ENCODE measurements at places on chromosomes 2 and 18.

DNA sequence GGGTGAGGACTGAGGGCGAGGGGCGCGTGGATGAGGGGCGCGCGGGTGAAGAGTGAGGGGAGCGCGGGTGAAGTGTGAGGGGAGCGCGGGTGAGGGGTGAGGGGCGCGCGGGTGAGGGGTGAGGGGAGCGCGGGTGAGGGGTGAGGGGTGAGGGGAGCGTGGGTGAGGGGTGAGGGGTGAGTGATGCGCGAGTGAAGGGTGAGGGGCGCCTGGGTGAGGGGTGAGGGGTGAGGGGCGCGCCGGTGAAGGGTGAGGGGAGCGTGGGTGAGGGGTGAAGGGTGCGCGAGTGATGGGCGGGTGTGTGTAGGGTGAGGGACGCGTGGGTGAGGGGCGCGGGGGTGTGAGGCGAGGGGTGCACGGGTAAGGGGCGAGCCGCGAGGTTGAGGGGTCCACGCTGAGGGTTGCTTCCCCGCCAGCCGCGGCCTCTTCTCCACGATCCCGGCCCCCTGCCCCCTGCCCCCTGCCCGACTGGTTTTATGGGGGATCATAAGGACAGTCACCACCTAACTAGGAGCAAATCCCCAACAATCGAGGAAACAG is 1.1 kb upstream of the SLC66A2 start:
- no peak for DNase-seq

- no peak for DNase-seq
Observed at GRCh38 chr2:155727187-155727895, 605.2 kb downstream of the NR4A2 start.

- peak; percentile 9 for DNase-seq
Observed at GRCh38 chr18:21853775-21854552, 113.4 kb downstream of the MIB1 start.

DNA sequence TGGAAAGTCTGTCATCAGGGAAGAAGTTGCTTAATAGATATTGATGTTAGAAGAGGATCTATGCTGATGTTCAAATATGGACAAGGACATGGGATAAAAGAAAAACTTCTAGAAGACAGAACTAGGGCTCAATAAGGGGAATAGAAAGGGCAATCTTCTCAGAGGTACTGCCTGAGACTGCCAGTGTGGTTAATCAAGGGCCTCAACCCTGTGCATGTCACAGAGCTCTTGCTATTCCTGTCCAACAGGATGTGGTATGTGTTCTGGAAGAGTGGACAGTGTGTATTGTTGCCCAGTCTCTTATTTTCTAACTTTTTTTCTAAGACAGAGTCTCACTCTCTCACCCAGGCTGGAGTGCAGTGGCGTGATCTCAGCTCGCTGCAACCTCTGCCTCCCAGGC is 27.8 kb upstream of the RNF125 start:
- DNase-seq = no peak

- no peak for DNase-seq
Observed at GRCh38 chr2:82239176-82239575, 1934.6 kb upstream of the LRRTM1 start.

DNA sequence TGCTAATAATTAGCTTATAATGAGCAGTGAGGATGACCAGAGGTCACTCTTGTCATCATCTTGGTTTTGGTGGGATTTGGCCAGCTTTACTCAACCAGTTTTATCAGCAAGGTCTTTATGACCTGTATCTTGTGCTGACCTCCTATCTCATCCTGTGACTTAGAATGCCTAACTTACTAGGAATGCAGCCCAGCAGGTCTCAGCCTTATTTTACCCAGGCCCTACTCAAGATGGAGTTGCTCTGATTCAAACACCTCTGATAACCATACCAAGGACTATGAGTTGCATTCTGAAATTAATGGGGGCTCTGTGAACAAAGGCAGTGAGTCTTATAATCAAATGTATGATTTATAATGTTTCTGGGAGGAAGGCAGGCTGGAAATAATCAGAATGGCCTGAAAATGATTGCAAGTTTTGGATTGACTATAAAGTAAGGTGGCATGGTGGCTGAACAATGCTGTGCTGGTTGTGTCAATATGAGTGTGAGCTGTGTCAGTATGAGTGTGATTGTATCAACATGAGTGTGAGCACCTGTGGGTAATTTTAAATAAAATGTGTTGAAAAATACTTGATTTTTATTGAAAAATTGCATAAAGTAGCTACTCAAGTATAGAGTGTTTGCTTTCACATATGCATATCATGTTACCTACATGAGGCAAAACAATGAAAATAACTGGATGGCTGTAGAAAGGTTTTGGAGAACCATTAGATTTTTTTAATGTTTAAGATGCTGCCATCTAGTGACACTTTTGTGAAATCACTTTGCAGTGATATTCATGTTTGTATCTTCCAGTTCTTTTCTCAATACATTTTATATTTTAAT is 103.0 kb downstream of the KYNU start:
- peak; percentile 30 for DNase-seq

GRCh38 chr18:22546905-22547570 is 129.3 kb upstream of the CTAGE1 start:
- DNase-seq = no peak

DNA sequence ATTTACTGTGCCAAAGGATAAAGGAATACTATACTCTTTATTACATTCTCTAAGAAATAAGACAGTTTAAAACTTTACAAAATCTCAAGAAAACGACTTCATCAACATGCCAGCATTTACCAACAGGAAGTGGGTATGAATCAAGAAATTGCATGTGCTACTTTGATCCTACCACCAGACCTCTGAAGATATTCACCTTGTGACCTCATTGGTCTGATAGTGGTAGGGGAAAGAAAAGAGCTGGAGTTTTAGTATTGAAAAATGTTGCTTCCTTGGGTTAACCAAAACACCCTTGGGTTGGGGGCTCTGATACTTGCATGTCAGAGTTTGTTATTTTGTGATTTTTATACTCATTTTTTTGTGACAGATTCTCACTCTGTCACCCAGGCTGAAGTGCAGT is 84.1 kb upstream of the LPIN2 start:
- no peak for DNase-seq

GRCh38 chr2:27000228-27000627 is 29.8 kb downstream of the MAPRE3 start:
- no peak for DNase-seq

DNA sequence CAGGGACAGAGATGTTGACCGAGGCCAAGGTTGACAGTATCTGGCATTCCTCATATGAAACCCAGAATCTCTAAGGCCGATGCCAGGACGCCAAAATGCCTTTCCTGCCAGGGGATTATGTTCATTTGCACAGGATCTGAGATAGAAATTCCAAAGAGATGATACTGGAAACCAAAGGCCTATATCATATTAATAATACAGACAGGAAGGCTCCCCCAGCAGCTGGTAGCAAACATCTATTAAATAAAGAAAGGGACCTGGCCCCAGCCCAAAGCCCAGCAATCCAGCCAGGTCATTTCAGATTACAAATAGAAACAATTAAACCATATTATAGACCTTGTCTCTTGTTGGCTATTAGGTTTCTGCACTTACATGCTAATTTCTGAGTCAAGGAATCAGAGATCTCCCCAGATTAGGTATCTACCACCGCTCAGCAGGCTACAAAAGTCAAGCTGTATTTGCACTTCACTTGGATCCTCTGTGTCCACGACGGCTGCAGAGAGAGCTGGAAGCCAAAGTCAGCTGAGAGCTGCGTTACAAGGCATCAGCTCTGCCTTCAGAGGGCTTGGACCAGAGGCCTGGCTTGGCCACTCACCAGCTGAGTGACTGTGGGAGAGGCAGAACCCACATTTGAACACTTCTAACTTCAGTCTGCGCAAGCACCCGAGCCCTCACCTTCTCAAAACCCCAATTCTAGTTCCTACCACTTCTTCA is 269.3 kb upstream of the SIX2 start:
- no peak for DNase-seq

- DNase-seq = peak; percentile 37
Observed at GRCh38 chr2:166419616-166419934, 43.8 kb upstream of the SCN9A start.

- DNase-seq = no peak
Observed at GRCh38 chr2:9629222-9630116, 1.3 kb downstream of the YWHAQ start.

DNA sequence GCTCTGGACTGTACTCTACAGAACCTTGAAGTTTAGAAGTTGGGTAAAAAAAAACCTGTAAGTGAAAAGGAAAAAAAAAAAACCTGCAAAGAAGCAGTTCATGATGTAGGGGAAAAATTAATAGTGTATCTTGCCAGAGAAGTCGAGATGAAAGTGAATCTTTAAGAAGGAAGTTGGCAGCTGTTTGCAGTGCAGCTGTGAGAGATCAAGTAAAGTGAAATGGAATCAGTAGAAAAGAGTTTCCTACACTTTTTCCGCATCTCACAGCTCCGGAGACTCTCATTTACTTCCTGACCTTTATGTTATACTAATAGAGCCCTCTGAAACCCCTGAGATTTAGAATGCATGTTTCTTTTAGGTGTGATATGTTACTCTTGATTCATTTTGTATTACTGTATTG is 19.2 kb downstream of the RNMT start:
- DNase-seq = no peak

DNA sequence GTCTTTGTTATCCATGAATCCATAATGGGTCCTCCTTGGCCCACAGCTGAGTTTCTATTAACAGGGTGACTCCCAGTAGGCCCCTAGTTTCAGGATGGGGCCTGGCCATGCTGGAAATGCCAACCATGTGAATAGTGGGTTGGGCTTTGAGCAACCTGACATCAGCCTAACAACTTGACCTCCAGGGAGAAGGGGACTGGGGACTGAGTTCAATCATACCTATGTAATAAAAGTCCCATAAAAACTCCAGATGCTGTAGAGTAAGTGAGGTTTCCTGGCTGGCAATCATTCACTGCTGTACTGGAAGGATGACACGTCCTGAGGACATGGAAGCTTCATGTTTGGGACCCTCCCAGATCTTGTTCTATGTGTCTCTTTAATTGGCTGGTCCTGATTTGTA is 7.9 kb downstream of the REV1 start:
- no peak for DNase-seq

GRCh38 chr2:69358914-69359313 is 28.1 kb downstream of the GFPT1 start:
- DNase-seq = no peak

GRCh38 chr18:30142870-30143269 is 899.7 kb downstream of the DSC3 start:
- no peak for DNase-seq

DNA sequence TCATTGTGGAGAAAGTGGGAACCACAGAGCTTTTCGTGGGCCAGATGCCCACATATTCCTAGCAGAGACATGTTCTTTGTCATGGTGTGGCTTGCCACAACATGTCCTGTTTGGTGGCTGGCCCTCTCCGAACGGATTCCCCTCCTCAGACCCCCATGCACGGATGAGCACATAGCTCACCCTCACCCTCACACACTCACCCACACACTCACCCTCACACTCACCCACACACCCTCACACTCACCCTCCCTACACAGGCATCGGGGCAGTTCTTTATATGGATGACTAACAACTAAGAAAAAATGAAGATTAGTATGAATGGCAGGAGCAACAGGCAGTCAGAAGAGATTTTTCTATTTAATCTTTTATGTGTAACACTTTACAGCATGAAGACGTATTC is 149.9 kb downstream of the ZNF236 start:
- no peak for DNase-seq

GRCh38 chr2:160440888-160441287 is 52.7 kb downstream of the RBMS1 start:
- no peak for DNase-seq

DNA sequence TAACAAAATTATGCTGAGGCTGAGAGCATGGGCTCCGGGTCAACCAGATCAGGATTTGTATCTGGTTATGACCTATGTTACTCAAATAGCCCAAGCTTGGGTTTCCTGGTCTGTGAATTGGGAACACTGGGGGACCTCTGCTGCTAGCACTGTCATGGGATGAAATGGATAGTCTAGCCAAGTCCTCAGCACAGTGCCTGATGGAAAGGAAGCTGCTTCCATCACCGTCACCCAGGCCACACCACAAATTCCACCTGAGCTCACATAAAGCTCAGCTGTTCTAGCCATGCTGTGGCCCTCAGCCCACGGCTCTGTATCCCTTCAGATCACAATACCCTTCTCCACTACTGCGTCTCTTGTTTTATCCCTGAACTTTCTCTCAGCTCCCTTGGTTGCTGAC is 179.6 kb upstream of the SP5 start:
- DNase-seq = no peak

DNA sequence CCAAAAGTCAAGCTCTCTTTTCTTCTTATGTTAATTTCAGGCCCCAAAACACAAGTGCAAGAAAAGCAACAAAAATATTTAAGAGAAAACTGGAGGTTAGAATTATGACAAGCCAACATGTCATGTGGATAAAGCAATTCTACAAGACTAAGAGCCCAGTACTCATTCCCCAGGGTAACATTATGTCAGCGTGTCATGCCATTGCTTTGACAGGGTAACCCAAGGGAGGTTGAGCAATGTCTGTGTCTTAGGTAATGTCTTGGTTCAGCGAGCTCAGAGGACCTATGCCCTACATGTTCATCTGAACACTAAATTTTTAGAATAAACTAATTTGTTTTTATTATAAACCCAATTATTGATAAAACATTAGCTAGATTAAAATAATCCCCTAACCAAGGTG is 173.2 kb upstream of the ZNF804A start:
- no peak for DNase-seq

DNA sequence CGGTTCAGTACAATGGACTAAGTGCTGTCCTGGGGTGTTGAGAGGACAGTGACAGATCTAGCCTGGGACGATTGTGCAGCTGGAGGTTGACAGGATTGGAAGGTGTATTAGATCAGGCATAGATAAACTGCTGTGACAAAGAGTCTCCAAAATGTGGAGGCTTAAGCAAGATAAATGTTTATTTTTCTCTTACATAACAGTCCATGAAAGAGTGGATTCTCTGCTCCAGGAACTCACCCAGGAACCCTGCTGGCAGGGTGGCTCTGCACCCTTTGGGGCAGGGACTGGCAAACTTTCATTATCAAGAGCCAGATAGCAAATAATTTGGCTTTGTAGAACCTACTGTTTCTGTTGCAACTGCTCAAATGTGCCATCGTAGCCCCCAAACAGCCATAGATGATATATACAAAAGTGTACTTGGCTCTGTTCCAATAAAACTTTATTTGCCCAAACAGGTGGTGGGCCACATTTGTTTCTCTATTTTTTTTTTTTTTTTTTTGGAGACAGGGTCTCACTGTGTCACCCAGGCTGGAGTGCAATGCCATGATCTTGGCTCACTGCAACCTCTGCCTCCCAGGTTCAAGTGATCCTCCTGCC is 9.7 kb downstream of the HRH4 start:
- no peak for DNase-seq

- DNase-seq = peak; percentile 42
Observed at GRCh38 chr2:220276741-220277444, 649.5 kb downstream of the SLC4A3 start.

DNA sequence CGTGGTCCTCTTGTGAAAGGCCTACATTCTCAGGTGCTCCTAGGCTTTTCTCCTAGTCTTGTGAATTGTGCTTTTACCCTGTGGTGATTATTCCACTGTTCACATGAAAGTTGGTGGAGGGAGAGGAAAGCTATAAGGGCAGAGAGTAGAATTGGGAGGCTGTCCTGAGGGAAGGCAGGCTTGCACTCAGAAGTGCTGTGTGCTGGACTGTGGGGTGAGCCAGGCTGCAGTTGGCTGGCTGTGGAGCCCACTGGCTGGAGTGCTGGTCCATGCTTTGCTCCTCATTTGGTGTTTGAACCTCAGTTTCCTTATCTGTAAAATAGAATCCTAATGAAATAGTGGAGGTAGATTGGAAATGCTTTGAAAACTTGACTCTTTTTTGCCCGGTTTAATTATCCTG is 21.3 kb downstream of the LIMS1 start:
- DNase-seq = no peak

GRCh38 chr18:74638210-74638609 is 40.5 kb downstream of the ZNF407 start:
- no peak for DNase-seq
